ENCODE measurements at places on chromosomes 5 and 9.

GRCh38 chr5:57174890-57175510 lies 1.1 kb downstream of the GPBP1 start:
- no peak for DNase-seq

GRCh38 chr5:135546912-135547311 lies 11.1 kb upstream of the NEUROG1 start:
- no peak for DNase-seq

DNA sequence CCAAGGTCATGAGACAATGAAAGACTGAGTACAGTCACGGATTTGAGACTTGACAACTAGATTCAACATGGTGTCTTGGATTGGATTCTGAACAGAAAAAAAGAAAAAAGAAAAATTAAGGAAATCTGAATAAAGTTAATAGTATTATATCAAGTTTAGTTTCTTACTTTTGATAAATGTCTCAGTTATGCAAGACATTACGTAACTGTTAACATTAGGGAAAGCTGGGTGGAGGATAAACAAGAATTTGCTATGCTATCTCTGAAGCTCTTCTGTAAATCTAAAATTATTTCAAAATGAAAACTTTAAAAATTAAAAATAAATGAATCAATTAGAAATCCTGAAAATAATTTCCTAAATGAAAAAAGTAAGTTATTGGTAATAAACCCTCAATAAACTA lies 14.4 kb upstream of the DCAF12 start:
- DNase-seq, result no peak

GRCh38 chr9:86093788-86094555 lies 5.4 kb downstream of the GOLM1 start:
- DNase-seq, result peak; percentile 15

GRCh38 chr5:59542851-59543820 lies 350.4 kb downstream of the PDE4D start:
- DNase-seq, result no peak

DNA sequence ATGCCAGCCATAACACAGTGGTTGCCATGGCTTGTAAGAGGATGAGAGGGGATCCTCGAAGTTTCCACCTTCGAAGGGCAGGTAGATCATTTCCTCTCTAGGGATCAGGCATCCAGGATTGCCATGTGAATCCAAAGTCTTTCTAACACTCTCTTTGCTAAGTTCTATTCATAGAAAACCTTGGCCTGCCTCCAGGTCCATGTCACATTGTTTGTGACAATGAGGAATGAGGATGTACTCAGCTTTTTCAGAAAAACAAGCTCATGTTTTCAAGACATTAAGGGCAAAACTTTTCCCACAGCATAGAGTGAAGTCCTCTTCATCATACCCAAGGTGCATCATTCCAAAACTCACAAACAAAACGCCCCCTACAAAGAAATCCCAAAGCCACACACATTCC lies 19.6 kb downstream of the ESM1 start:
- no peak for DNase-seq

DNA sequence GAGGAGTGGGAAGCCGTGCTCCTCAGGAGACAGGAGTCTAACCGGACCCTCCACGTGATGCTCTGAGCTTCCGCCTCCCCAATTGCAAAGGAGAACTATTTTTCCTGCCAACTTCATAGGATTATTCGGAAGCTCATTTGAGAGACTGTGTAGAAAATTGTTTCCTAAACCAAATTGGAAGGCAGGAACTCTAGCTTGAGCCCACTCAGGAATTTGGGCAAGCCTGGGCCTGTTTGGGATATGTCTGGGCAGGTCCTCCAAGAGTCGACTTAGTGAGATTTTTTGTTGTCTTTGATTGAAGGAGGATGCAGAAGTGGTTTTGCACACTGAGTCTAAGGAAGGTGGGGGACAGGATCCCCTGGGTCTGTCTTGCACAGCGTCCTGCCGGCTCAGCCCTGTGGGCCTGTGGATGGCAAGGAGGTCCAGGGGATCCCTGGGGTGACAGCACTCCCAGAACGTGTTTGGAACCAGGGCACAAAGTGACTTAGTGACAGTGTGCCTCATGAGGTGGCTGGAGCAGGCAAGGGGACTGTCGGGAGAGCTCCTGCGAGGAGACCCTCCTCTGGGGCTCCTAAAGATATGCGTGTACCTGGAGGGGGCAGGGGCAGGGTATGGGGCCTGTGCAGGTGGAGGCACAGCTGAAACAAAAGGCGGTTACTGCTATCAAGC lies 283.3 kb downstream of the NSG2 start:
- no peak for DNase-seq

GRCh38 chr5:103264508-103264907 lies 5.9 kb downstream of the MACIR start:
- DNase-seq, result no peak

- DNase-seq, result no peak
Measured at GRCh38 chr5:61257421-61257820, 74.6 kb upstream of the ZSWIM6 start.

DNA sequence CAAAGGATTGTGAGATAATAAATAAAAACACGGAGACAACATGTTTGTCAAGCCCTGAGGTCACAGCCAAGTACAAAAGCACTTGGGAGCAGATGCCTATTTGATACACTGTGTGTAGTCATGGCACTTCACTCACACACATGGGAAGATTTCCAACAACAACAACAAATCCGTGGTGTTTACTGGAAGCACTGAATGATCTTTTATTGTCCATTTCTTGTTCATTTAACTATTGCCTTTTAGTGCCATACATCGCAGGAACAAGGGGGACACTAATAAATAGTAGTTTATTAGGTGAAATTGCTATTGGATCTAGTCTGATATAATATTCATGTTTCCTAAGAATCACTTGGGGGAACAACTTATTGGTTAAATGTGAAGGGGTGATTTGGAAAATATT lies 20.4 kb upstream of the GDNF start:
- no peak for DNase-seq

- no peak for DNase-seq
Measured at GRCh38 chr5:154647761-154648145, 107.4 kb upstream of the LARP1 start.

GRCh38 chr5:123808461-123809380 lies 296.7 kb downstream of the CSNK1G3 start:
- no peak for DNase-seq

GRCh38 chr5:67319935-67320725 lies 123.5 kb upstream of the CD180 start:
- DNase-seq, result no peak

DNA sequence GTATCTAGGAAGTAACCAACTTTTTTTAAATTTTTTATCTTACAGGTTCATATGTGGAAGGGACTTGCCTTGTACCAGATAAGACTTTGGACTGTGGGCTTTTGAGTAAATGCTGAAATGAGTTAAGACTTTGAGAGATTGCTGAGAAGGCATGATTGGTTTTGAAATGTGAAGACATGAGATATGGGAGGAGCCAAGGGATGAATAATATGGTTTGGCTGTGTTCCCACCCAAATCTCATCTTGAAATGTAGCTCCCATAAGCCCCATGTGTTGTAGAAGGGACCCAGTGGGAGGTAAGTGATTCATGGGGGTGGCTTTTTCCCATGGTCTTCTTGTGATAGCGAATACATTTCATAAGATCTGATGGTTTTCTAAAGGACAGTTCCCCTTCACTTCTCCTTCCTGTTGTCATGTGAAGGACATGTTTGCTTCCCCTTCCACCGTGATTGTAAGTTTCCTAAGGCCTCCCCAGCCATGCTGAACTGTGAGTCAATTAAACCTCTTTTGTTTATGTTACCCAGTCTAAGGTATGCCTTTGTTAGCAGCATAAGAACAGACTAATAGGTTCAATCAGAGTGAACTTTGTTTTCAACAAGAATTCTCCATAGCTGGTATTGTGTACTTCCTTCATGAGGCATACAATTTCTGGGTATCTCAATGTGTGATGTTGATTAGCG lies 535.6 kb upstream of the MEF2C start:
- no peak for DNase-seq

- no peak for DNase-seq
Measured at GRCh38 chr5:128213340-128213739, 129.8 kb downstream of the SLC12A2 start.

GRCh38 chr5:174719793-174720611 lies 4.4 kb upstream of the MSX2 start:
- no peak for DNase-seq

GRCh38 chr9:21413624-21414023 lies 4.7 kb downstream of the IFNA8 start:
- DNase-seq, result no peak

GRCh38 chr5:73913971-73914370 lies 288.0 kb downstream of the ARHGEF28 start:
- no peak for DNase-seq

DNA sequence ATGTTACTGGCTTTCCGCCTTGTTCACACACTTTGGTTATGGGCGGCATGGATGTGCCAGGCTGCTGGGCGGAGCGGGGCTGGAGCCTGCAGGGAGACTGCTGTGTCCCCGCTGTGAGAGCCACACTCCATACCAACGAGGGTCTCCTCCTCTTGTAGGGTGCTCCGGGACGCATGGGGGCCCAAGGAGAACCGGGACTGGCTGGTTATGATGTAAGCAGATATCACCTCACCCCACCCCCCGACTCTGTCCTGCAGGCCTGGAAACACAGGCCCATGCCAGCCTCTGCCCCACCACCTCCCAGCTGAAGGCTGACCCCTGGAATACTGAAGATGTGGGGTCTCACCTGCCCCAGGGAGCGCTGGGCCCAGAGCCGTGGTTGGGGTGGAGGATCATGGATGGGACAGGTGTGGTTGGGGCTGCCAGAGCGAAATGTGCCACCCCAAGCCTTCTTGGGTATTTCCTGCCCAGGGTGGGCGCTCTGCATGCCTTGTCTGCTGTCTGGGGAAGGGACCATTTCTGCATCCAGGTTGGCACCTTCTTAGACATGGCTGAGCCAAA lies 39.3 kb upstream of the ORM1 start:
- no peak for DNase-seq

DNA sequence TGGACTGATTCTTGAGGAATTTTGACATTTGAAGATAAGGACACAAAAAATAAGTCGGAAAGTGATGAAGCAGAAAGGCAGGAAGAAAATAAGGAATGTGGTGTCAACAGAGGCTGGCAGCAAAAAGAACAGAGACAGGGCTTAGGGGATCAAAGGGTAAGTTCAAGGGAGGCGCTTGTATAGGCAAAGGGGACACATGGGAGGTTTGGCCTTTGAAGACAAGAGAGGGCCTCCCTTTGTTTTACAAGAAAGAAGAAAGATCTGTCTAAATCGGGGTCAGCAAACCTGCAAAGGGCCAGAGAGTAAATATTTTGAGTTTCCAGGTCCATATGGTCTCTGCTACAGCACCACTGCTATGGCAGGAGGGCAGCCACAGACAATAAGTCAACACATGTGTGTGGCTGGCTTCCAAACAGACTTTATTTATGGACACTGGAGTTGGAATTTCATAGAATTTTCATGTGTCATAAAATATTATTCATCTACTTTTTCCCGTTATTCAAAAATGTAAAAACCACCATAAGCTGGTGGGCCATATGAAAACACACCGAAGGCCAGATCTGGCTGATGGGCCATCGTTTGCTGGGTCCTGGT lies 112.0 kb upstream of the FBXL7 start:
- DNase-seq, result no peak

DNA sequence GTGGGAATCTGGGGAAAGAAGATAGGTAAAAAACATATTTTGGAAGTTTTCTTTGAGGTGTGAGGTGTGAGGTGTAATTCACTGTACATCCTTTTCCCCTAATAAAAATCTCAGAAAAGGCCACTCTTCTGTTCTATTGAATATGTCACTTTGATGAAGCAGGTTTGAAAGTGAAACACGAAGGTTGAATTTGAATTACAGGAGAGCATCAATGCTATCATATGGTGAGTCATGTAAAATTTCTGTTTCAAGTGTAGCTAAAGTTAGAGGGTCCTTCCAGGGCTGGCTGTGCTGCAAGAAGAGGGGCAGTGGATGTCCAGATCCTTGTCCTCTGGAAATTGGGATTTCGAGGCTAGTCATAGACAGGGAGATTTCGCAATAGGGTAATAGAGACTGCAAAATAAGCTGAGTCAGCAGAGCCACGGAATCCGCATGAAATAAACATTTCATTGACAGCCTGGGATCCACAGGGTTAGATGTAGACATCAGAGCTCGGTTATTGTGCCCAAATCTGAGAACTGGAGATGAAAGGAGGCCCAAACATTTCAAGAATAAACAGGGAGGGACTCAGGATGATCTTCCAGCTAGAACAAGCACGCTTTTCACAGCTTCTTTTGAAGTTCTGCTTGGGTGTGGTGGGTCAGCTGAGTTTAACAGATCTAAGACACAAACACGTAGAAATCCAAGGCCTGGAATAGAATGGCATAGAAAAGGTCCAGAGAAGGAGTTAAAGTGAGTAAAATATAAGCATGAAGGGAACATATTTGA lies 194.4 kb upstream of the CDKN2B start:
- no peak for DNase-seq

DNA sequence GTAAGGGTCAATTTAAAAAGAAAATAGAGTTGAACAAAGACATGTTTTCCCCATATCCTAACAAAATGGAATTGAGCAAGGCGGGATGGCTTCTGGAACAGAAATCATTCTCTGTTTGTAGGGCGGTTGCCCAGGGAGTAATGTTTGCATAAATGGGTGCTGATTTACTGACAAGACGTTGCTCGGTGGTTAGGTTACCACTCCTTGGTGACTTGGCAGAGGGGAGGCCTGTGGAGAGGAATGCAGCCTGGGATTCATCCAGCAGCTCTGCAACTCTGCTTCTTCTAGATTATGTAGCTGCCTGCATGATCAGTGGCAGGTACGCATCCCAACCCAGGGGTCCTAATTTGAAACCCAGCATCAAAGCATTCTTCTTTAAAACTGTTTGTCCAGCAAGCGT lies 200.2 kb downstream of the CFAP90 start:
- DNase-seq, result no peak

DNA sequence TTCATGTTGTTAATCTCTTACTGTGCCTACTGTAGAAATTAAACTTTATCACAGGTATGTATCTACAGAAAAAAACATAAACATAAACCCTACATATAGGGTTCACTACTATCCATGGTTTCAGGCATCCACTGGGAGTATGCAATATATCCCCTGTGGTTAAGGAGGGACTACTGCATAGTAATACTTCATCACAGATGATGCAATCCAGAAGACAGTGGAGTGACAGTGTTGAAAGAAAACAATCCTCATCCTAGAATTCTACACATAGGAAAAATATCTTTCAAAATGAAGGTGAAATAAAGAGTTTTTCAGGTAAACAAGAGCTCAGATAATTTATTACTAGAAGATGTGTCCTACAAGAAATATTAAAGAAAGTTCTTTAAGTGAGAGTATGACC lies 105.9 kb downstream of the HOMER1 start:
- no peak for DNase-seq

GRCh38 chr5:65133477-65134110 lies 348.1 kb downstream of the ADAMTS6 start:
- DNase-seq, result no peak

All from NCI-H510A (cell line).